ENCODE measurements at places on chromosomes 16 and 17. TPM values are rescaled to one million over a fixed set of nuclear protein-coding genes. Genes with fewer than 3 reads are reported as not detected.

The SLC5A10 gene
- total RNA-seq = not detected

The MYH1 gene
- total RNA-seq = 0.46 TPM

The CLEC10A gene
- total RNA-seq = not detected

The PMP22 gene
- not detected for total RNA-seq

The ACAP1 gene
- total RNA-seq = 1.1 TPM

The ARHGAP44 gene
- 0.42 TPM for total RNA-seq

The PIK3R6 gene
- not detected for total RNA-seq

- DNase-seq = no peak
Measured at GRCh38 chr17:4205917-4206316, 57.9 kb downstream of the ANKFY1 start.

GRCh38 chr16:58337090-58337444, 42.2 kb upstream of the PRSS54 start:
- no peak for DNase-seq

DNA sequence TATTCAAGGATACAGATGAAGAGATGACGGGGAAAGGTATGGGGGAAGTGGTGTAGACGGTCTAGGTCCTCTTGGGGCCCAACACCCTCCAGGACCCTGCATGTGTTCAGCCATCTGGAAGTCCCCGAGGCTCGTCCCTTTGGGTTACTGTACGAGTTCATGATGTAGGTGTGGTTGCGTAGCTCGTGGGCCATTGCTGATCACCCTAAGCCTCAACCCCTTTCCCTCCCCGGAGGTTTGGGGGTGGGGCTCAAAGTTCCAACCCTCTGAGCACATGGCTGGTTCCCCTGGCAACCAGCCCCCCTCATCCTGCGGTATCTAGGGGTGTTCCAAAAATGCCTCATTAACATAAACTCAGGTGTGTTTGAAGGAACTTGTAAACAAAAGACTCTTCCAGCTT, 98.8 kb upstream of the METRNL start:
- no peak for DNase-seq

- no peak for DNase-seq
Measured at GRCh38 chr16:82384017-82384416, 214.0 kb upstream of the MPHOSPH6 start.

DNA sequence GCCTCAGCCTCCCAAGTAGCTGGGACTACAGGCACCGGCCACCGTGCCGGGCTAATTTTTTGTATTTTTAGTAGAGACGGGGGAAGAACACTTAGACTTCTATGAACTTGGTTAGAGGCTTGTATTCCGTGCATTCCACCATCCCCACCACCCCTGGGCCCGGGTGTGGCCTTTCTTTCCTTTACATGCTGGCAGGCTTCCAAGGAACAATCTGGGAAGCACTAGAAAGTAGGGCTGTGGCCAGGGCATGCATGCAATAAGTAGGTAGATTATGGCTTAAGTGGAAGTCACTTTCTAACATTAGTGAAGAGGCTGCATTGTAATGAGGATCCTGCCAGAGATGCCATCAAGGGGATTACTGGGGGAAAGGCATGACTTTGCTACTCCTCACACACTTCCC, 171.6 kb downstream of the SHISA6 start:
- peak; percentile 20 for DNase-seq

- DNase-seq = no peak
Measured at GRCh38 chr16:24776501-24777220, 47.2 kb downstream of the TNRC6A start.

- peak; percentile 88 for DNase-seq
Measured at GRCh38 chr17:73342050-73342522, 30.3 kb upstream of the CDC42EP4 start.

GRCh38 chr17:81386646-81387099, 8.6 kb upstream of the BAHCC1 start:
- no peak for DNase-seq

DNA sequence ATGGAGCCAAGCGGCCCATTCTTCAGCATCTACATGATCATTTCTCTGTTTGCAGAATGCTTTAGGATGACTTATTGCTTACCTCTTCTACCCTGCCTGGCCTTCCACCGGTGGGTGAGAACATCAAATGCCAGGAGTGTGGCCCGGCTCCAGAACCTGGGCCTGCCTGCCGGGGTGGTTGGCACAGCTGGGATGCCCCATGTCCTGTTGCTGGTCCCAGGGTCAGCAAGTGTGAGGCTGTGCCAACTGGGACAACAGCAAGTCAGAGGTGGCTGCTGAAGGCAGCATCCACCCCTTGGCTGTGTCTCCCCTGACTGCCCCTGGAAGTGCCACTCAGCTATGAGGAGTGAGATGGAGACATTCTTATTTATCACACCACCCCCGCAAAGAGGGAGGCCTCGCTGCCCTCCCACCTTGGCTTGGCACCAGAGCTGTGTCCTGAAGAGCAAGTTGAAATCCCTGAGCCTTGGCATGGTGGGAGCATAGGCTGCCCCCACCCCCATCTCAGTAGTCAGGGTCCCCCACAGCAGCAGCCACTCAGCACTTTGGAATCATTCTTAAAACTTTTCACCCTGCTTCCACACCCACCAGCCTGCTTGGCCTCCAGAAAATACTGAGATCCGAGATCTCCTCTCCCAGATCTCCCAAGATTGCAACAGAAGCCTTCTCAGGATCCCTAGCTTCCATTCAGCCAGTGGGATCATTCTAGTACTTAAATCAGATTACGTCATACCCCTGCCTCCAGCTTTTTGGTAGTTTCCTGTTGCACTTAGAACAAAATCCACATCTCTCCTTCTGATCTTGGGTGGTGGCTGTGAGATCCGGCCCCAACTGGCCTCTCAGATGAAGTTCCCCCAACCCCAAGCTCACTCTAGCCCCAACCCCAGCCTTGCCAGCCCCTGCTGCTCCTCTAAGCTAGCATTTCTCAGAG, 127.5 kb downstream of the SOCS1 start:
- DNase-seq = peak; percentile 72

DNA sequence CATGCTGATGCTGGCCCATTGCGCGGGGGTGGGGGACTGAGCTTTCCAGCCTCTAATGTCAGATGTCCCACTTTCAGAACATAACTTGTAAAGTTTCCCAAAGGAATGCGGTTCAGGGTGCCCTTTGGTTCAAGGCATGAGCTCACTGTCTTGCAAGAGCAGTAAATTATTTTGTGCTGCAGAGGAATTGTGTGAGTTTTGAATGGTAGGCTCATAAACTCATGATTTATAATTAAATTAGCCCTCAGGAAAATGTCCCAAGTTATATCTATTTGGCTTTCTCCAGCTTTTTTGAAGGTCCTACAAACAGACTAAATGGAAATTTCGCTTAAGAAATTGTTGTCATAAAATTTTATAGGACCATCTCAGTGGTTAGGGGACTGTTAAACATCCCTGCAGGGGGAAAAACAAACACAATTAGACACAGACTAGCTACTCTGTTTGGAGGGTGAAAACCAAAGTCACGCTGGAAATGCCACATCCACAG, 321.8 kb downstream of the HS3ST3B1 start:
- DNase-seq = no peak

DNA sequence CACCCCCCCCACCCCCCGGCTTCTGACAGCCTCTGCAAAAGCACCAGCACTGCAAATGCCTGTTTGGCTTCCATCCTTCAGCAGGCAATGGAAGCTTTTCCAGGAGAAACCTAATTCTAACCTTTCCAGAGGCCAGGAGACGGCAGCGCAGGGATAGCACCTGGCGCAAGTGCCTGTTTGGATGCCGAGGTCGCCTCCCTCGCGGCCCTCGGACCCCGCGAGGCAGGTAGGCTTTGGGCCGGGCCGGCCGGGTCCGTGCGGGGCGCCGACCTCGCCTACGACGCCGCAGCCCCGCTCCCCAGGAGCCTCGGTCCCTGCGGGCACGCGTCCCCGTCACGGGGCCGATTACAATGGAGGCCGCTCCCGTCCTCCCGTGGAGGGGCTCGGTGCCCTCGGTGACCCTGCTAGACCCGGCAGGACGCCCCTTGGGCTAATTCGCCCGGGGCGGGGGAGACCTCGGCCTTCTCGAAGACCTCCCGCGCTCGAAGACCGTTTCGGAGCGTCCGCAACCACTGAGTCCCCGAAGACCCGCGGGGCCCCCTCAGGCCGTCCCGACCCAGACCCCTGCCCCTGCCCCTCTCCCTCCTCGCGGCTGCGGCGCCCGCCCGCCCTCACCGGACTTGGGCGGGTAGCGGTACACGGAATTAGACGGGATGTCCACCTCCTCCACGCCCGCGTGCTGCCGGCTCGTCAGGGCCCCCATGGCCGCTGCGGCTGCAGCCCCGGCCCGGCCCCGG, 587 bp downstream of the RNF157 start:
- no peak for DNase-seq

DNA sequence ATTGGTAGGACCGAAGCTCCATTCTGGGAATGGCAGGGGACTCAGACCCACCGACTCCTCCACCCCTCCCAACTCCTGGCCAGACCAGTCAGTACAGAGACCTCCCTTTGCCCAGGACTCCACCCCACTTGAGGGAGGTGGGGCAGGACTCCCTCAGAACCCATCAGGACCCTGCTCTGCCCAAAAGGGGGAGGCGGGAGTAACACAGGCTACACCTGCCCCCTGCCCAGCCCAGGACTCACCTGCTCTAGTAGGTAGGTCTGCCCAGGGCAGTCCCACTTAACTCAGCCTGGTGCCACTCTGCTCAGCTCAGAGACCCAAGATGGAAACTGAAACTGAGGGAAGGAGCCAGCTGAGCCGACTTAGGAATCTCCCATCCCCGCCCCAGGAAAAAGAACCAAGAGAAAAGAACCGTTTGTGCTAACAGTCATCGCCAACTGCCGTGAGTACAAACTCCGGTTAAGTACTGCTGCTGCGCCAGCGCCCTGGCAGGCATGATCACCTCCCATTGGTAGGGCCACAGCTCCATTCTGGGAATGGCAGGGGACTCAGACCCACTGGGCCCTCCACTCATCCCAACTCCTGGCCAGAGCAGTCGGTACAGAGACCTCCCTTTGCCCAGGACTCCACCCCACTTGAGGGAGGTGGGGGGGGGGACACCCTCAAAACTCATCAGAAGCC, 503 bp downstream of the DHX58 start:
- peak; percentile 11 for DNase-seq

All from A673 (cell line).